Sigmoid colon (tissue), 7 donors: ENCODE measurements at places on chromosomes 7 and 10. TPM values are rescaled to one million over a fixed set of nuclear protein-coding genes. Genes with fewer than 3 reads are reported as not detected.

The FKBP6 gene
- not detected for total RNA-seq

The CDH23 gene
- 3.0 TPM for total RNA-seq

The SPOCK2 gene
- 5.8 TPM for total RNA-seq

The PDLIM1 gene
- total RNA-seq = 29.6 TPM

The FANK1 gene
- 1.5 TPM for total RNA-seq

The SMNDC1 gene
- total RNA-seq = 19.7 TPM
